GF-D8 (cell line): ENCODE measurements at places on chromosomes 13 and 19.

DNA sequence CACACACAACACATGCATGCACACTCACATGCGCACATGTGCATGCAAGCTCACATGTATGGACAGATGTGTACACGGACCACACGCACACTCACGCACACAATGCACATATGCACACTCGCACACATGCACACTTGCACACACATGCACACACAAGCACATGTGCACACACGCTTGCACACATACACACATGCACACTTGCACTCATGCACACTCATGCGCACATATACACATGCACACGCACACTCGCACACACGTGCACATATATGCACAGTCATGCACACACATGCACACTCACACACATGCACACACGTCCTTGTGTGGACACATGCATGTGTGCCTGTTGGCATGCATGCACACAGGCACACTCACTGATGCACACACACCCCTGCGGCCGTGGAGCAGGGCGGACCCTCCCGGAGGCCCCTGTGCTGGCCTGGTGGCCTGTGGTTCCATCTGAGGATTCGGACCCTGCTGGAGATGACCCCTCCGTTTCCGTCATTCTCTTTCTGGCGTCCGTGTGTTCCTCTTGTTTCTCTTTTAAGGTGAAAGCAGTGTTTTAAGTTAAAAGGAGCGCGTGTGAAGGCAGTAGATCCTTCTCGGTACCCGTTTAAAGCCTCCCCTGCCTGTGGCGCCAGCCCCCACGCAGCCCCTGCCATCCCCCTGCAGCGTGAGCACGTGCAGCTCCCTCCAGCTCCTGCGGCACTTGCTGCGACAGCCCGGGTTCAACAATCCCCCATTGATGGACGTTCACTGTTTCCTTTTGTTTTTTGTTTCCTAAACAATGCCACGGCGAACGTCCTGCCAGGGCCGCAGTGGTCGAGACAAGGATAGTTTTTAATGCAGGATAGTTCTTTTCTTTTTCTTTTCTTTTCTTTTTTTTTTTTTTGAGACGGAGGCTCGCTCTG, 5.6 kb downstream of the NDUFS7 start:
- DNase-seq = no peak

GRCh38 chr13:52738719-52739467, 727 bp downstream of the CNMD start:
- DNase-seq = no peak

GRCh38 chr13:100627120-100627519, 38.5 kb upstream of the GGACT start:
- DNase-seq = no peak

- DNase-seq = no peak
These were observed 54.2 kb upstream of the USE1 start for GRCh38 chr19:17160908-17161307.

- DNase-seq = no peak
These were observed 4.1 kb downstream of the VSTM2B start for GRCh38 chr19:29529646-29530539.

GRCh38 chr19:42497492-42498168, 30.7 kb downstream of the CEACAM1 start:
- no peak for DNase-seq

DNA sequence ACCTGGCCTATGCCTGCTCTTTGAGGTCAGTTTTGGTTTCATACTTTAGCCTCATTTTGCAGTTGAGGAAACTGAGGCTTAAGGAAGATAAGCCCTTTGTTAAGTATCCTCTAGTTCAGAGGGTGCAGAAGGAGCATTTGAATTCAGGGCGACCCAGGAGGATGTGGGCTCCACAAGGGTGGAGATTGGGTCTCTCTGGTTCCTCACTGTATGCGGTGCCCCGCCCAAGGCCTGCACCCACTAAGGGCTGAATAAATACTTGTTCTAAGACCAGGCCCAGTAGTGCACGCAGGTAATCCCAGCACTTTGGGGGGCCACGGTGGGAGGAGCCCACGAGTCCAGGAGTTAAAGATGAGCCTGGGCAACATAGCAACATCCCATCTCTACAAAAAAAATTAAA, 768 bp upstream of the SLC44A2 start:
- DNase-seq = no peak

- no peak for DNase-seq
These were observed 65.2 kb downstream of the GGACT start for GRCh38 chr13:100523411-100523810.
